ENCODE measurements at places on chromosomes 5 and 9. TPM values are rescaled to one million over a fixed set of nuclear protein-coding genes. Genes with fewer than 3 reads are reported as not detected.

DNA sequence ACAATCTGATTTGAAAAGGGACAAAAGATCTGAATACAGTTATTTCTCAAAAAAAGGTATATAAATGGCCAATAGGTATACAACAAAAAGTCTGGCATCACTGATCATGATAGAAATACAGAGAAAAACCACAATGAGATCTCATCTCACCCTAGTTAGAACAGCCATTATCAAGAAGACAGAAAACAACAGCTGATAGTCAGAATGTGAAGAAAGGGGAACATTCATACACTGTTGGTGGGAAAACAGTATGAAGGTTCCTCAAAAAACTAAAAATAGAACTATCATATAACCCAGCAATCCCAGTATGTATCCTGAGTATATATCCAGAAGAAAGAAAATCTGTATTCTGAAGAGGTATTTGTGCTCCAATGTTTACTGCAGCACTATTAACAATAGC, 75.7 kb upstream of the OR2K2 start:
- DNase-seq: no peak

The C5orf58 gene
- polyA plus RNA-seq: 0.35 TPM

GRCh38 chr9:107890921-107891465, 401.4 kb upstream of the KLF4 start:
- no peak for DNase-seq

The EFNA5 gene
- 4.7 TPM for polyA plus RNA-seq

The GABRG2 gene
- polyA plus RNA-seq: not detected

GRCh38 chr5:76372323-76373054, 30.6 kb upstream of the IQGAP2 start:
- no peak for DNase-seq

- DNase-seq: peak; percentile 69
Measured at GRCh38 chr9:35604578-35605350, at the start of gene TESK1. TSS of gene TESK1 (plus strand) at chr9:35605262. CDS start at chr9:35605620, 358 bp downstream.

- no peak for DNase-seq
Measured at GRCh38 chr5:3385991-3386519, 209.6 kb upstream of the IRX1 start.

DNA sequence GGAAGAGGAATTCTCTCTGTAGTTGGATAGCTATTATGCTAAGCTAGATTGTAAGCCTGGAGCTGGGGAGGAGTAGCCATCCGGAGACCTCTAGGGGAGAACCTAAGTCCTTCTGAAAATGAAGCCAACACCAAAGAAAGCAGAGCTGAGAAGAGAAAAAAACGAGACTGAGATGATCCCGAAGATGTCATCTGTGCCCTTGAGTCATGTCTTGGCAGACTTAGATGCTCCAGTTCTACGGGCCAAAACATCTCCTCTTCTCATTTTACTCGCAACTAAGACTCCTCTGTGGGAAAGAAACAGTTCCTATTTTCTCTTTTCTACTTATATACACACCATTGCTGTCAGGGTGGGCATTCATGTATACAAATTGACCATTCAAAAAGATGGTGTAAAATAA, 34.3 kb upstream of the ADCY2 start:
- no peak for DNase-seq

The CRB2 gene
- 0.12 TPM for polyA plus RNA-seq

GRCh38 chr5:52804981-52805380, 17.3 kb downstream of the ITGA1 start:
- DNase-seq: no peak

Data from hindlimb muscle (tissue), 1 donor.